ENCODE measurements at places on chromosomes 4 and X.

DNA sequence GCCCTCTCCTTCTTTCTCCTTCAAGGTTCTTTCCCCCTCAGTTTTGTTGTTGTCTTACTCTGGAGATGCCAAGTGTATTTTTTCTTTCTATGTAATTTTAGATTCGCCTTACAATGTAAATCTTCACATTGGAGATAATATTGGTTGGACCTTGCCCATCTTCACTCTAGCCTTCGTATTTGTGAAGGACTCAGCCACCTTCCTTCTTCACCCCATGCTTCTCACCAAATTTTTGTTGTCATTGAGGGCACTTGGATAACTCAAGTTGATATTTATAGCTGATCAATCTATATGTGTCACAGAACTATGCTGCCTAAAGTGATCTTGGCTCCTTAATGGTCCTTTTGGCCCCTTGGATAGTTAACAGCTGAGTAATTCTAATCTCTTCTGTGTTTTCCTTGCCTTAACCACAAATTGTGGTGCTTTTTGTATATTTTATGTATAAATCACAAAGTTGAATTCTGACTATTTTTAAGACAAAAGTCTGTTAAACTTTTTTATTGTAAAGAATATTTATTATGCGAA is 6.5 kb downstream of the SPRY1 start:
- no peak for DNase-seq

GRCh38 chrX:155896512-155896911 is 15.4 kb downstream of the VAMP7 start:
- no peak for DNase-seq

DNA sequence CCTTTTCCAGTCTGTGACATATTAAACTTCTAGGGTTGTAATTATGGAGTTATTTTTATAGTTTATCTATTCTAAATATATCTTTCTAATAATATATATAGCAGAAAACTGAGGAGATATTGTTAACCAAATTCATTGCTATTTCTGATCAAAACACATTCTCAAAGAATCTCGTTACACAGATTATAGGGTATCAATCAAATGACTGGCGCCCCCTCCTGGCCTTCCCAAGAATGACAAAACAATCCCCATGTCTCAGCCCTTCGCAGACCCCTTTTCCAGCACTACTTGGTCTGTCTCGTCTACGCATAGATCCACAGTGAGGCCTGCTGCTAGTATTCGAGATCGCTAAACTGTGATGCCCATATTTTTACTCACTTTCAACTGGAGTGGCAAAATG is 209.3 kb downstream of the GPC3 start:
- DNase-seq = no peak

- no peak for DNase-seq
Observed at GRCh38 chrX:55668084-55668483, 44.9 kb downstream of the FOXR2 start.

- no peak for DNase-seq
Observed at GRCh38 chr4:930827-931193, 1.3 kb downstream of the GAK start.

DNA sequence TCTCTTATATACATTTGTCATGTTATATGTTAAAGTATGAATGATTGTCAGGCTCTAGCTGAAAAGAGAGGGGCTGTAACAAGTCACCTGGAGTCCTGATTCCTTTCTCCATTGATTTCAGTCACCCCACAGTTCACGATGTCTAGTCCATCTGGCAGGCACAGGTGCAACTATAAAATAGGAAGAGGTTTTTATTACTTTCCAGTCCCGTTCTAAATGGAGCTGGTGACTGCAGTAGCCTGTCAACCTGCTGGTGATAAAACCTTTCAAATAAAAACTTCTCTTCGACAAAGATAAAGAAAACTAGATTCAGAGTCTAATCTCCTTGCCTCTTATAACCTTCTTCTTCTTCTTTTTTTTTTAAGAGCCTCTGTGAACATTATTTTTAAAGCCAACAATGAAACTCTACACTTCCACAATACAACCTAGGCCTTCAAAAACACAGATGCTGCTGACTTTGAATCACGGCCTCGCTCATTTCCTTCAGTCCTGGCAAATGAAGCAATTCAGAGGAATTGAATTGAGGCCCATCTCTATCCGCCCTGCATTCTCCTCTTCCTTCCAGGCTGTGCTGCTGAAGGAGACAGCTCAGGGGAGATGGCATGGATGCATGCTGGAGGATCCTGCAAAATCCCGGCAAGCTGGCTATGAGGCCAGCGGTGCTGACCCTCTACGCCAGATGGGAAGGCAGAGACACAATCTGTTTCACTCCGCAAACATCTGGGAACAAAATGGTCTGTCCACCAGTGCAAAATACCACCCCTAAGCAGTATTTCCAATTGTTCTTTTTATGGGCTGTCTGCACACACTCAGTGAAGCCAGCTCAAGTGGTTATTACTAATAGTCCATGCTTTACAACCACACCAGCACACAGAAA is 27.3 kb upstream of the CDKN2AIP start:
- no peak for DNase-seq

GRCh38 chr4:148396986-148397673 is 45.1 kb downstream of the NR3C2 start:
- DNase-seq = no peak

DNA sequence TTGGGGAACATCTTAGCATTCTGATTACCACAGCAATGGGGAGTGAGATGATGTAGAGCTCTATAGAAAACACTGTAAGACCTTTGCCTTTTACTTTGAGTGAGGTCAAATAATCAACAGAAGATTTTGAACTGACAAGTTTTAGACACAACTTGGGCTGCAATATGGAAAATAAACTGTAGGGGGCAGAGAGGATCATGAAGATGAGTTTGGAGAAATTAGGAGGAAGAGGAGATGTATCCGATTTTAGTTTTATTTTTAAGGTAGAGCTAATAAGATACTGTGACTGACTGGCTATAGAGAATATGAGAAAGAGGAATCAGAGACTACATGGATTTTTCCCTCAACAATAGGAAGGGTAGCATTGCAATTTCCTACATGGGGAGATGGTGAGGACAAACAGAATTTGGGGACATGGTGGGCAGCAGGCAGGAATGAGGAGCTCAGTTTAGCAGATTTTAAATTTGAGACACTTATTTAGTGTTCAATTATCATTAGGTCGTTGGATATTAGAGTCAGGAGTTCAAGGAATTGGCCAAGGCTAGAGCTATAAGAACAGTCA is 563.1 kb downstream of the INPP4B start:
- DNase-seq = no peak

DNA sequence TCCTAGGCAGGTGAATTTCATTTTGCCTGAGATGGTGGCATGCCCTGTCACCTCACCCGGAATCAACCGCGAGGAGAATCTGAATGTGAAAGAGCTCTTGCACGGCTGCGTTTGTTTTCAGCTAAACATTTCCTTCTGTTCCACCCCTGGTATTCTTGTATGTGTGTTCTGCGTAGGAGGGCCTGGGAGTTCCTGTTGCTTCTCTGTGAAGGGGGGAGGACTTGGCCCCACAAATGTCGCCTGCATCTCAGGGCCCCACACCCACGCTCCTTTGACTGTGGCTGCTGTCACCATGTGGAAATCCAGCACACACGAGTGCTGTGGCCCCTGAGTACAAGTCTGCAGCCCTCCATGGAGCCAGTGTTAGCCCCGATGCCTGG is 45.8 kb upstream of the CLCN4 start:
- no peak for DNase-seq

GRCh38 chr4:152304220-152304619 is 231.7 kb downstream of the FBXW7 start:
- DNase-seq = peak; percentile 33

GRCh38 chrX:95764972-95765451 is 919.6 kb upstream of the DIAPH2 start:
- peak; percentile 11 for DNase-seq

- peak; percentile 90 for DNase-seq
Observed at GRCh38 chr4:80266253-80266901, at the start of gene FGF5. Gene FGF5 (plus strand): TSS chr4:80266664. CDS start chr4:80266825, 161 bp downstream.

- no peak for DNase-seq
Observed at GRCh38 chr4:1164956-1165545, 7.3 kb downstream of the SPON2 start.

DNA sequence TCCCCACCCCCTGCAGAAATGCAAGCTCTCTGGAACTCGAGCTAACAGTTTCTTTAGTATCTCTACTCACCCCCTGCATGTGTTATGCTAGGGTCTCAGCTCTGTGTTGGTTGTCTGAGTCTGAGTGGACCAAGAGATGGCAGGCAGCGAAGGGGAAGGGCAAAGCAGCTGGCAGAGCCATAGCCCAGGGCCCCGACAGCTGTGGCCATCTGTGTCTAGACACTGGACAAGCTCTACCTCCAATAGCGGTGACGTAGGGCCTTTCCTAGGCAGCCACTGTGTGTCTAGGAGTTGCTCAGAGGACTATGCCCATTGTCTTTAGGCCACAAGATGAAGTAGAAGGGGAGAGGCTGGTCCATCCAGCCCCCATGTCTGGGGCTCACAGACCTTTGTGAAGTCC is 79.2 kb downstream of the EFNB1 start:
- DNase-seq = no peak

GRCh38 chr4:55330241-55330640 is 15.8 kb upstream of the SRD5A3 start:
- no peak for DNase-seq

DNA sequence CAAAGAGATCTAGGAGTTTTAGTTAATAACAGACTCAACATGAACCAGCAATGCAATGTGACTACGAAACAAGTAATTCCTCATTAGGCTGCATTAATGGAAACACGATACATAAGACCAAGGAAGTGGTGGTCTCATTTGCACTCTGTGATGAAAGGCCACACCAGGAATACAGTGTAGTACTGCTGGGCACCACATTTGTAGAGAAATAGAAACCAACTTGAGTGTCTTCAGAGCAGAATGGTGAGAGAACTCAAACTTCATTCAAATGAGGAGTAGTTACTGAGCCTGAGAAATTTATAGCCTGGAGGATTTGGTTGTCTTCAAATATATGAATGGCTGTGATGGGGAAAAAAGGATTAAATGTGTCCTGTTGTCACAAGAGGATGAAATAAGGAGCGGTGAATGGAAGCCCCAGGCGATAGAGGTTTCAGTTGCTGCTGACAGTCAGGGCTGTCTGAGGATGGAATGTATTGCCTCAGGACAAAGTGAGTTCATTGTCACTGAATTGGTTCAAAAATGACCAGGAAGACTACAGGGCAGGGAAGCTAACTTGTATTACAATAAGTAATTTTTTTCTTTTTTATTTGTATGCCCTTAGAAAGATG is 50.9 kb downstream of the NFKB1 start:
- no peak for DNase-seq

GRCh38 chr4:142818031-142818430 is 28.1 kb downstream of the INPP4B start:
- no peak for DNase-seq

DNA sequence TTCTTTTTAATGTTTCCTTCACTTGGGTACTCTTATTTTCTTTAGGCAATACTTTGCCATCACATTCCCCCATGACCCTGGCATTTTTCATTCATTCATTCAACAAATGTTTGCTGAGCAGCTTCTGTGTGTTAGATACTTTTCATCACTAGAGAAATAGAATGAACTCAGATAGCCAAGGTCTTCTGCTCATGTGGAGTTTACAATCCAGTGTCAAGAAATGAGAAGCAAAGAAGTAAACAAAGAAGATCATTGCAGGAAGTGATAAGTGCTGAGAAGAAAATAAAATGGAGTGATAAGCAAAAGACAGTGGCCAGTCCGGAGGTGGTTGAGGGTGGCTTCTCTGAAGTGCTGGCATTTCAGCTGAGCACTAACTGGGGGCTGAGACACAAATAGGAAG is 63.1 kb downstream of the LIMCH1 start:
- no peak for DNase-seq

DNA sequence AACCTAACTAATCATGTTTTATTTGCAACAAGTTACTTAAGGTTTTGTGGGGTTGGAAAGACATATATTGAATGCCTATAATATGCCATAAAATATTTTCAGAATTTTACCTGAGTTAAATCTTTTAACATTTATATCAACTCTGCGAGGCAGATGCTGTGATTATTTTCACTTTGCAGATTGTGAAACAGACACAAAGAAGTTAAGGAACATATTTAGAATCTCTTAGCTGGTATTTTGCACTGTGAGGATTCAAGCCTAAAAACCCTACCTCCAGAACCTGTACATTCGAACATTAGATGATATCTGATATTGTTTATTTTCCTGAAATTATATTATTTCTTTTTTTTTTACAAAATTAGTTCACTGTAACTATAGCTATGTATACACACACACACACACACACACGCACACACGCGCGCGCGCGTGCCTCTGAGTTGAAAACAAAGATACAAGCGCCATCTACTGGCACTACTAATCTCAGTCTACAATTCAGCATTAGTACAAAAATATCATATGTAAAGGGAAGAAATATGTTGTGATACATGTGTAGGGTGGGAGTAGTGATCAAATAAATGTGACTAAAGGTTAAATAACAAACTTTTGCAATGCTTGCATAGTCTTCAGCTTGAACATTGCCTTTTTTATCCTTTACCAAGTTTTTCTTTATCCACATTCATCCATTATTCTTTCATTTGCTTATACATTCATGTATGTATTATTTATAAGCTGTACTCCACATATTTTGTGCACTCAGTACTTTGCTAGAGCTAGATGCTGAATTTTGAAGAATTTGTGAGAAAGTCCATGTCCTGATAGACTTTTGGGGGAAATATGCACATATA is 61.5 kb downstream of the ANXA10 start:
- DNase-seq = peak; percentile 62

DNA sequence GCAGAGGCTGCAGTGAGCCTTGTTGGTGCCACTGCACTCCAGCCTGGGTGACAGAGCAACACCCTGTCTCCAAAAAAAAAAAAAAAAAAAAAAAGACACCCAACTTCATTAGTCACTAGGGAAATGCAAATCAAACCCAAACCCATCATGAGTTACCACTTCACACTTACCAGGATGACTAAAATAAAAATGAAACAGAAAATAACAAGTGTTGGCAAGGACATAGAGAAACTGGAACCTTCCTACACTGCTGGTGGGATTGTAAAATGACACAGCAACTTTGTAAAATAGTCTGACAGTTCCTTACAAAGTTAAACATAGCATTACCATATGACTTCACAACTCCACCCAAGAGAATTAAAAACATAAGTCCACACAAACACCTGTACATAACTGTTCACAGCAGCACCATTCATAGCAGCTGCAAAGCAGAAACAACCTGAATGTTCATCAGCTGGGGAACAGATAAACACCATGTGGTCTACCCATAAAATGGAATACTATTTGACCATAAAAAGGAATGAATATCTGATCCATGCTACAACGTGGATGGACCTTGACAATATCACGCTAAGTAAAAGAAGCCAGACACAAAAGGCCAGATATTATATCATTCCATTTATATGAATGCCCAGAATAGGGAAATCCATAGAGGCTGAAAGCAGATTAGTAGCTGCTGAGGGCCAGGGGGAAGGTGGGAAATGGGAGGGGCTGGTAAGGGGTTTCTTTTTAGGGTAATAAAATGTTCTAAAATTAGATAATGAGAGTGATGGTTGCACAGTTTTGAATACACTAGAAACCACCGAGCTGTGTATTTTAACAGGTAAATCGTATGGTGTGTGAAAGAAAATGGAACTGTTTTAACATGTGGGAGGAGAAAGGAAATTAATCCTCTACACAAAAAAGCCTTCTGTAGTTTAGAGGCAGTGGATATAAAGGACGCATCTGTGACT is 18.3 kb downstream of the CD99L2 start:
- no peak for DNase-seq

GRCh38 chr4:136909626-136910025 is 622.7 kb downstream of the PCDH18 start:
- DNase-seq = no peak
